Germinal center (tissue), 1 donor: ENCODE measurements at places on chromosomes 5 and 9.

DNA sequence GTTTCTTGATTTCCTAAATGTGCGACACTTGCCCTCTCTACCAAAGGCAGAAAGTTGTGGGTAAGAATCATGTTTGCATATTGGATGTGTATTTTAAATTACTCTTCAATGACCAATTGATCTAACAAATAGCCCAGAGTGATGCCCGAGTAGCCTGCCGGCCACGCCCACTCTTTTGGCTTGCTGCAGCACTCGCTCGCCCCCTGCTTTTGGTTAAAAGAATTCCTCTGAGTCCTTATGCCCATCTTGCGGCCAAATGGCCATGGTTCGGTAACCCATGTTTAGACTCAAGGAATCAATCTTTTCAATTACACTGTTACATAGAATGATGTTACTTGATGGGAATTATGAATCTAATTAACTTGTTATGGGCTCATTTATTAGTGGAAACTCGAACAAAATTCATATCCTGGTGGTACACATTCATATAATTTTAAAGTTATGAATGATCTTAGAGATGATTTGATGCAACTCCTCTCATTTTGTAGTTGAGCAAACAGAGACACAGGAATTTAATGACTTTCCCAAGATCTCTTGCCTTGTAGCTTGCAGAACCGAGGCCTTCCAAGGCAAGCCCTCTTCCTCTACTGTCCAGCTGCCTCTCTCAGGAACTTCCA, 36.5 kb downstream of the PPIC start:
- peak; percentile 51 for DNase-seq

DNA sequence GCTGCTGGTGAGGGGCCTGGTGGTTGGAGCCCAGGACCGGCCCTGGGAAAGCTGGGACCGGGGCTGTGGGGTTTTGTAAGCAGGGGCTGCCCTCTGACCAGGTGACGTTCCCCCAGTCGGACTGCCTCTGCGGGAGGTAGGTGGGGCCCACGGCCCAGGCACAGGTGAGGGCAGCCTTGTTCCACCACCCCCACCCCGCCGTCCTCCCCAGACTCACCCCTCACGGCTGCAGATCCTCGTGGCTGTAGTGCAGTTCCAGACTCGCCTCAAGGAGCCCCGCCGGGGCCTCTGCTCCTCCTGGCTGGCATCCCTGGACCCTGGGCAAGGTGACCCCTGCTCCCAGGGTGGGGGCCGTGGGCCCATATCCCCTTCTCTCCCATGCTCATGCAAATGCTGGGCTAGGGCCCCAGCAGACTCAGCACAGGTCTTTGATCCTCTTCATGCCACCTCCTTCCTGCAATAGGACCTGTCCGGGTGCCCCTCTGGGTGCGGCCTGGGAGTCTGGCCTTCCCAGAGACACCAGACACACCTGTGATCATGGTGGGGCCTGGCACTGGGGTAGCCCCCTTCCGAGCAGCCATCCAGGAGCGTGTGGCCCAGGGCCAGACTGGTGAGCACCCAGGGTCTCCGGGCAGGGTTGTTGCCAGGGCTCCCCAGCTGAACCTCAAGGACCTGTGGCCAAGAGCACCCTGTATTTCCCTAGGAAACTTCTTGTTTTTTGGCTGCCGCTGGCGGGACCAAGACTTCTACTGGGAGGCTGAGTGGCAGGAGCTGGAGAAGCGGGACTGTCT, 6.6 kb downstream of the RNF208 start:
- DNase-seq = no peak

GRCh38 chr9:91433180-91433579, 9.5 kb upstream of the NFIL3 start:
- no peak for DNase-seq

DNA sequence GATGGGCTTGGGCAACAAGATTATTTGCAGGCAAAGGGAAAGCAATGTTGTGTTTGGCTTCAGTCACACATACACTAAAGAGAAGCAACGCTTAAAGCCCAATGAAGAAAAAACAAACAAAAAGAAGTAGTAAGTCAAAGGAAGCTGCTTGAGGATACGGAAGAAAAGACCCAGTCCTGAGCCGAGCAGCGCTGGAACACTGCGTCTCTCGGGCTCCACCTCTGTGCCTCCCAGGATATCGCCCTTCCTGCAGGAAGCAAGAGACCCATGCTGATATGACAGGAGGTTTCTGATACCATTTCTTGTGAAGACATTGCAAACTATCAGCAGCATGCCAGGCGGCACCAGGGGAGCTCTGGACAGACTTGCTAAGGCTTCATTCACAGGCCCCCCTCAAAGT, 9.9 kb downstream of the GNAQ start:
- DNase-seq = no peak

- peak; percentile 79 for DNase-seq
These were observed 666 bp downstream of the SNX30 start for GRCh38 chr9:112751056-112751795.

DNA sequence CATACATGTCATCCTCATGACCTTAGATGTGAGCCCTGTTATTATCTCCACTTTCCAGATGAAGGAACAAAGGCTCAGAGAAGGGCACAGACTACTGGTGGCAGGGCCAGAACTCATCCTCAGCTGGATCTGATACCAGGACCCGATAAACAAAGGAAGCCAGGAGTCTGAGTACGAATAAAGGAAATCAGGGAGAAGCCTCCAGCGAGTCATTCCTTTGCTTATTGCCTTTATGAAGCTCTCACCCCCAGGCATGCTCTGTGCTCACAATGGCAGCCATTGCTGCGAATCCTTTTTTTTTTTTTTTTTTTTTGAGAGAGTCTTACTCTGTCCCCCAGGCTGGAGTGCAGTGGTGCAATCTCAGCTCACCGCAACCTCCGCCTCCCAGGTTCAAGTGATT, 130.1 kb downstream of the GAPVD1 start:
- no peak for DNase-seq

- DNase-seq = no peak
These were observed 278.6 kb upstream of the RORB start for GRCh38 chr9:74218385-74219063.

DNA sequence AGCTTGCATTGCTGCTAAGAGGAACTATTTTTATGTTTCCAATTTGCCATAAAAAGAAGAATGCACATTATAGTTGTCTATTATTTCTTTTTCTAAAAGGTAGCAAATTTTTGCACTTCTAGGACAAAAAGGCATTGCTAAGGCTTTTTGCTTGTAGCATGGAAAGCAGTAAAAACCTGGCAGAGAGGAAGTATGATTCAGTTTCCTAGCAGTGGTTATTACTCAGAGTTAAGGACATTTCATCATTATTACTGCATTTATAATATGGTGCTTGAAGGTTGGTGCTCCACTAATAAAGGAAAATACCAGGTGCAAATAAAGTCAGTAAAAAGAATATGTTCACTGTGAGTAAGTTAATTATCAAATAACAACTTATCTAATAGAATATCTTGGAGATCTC, 179.8 kb upstream of the PLPPR1 start:
- no peak for DNase-seq

GRCh38 chr5:96489532-96489931, 56.5 kb upstream of the PCSK1 start:
- DNase-seq = no peak
